Brain (organoid and tissue), 16 donors: ENCODE measurements at places on chromosomes 6 and 20.
A peak's percentile ranks its signal among the peaks of the same experiment; 100 is the strongest.

DNA sequence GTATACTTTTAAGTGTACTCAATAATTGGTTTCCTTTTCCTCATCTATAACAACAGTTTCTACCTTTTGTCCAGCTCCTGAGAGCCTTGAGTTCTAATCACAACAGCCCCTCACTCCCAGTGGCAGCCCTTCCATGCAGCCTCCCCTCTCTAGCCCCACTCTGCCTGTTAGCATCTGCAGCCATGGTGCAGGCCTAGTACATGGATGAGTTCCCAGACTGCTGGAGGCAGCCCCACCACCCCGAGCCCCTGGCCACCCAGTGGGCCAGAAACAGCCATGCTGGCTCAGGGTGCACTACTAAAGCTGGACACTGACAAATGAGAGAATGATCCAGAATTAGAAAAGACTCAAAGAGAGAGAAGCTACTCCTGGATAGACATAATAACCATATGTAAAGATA, 9.7 kb upstream of the LPIN3 start:
- no peak for DNase-seq

- no peak for DNase-seq
Observed at GRCh38 chr20:14951105-14951504, 613.7 kb upstream of the FLRT3 start.

DNA sequence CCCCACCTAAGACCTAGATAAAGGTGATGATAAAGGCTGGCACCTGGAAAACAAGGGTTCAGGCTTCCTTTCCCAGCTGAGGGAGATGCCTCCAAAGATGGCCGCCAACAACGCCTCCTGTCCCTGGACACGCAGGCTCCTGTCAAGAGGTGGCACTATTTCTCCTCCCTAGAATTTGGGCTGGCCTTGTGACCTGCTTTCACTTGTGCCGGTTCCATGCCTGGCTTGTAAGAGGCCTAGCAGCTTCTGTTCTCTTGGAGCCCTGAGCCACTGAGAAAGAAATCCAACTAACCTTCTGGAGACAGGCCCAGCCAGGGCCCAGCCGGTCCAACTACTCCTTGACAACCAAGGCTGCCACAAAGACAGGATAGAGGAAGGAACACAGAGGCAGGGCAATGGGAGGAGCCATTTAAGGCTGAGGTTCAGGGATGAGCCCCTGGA, 60.2 kb upstream of the RALY start:
- DNase-seq = peak; percentile 14

- no peak for DNase-seq
Observed at GRCh38 chr20:37571033-37571432, 43.4 kb upstream of the BLCAP start.

- peak; percentile 90 for DNase-seq
Observed at GRCh38 chr6:36333931-36334725, 2.6 kb downstream of the BNIP5 start.

GRCh38 chr6:124371974-124372475, 568.4 kb downstream of the NKAIN2 start:
- DNase-seq = no peak

DNA sequence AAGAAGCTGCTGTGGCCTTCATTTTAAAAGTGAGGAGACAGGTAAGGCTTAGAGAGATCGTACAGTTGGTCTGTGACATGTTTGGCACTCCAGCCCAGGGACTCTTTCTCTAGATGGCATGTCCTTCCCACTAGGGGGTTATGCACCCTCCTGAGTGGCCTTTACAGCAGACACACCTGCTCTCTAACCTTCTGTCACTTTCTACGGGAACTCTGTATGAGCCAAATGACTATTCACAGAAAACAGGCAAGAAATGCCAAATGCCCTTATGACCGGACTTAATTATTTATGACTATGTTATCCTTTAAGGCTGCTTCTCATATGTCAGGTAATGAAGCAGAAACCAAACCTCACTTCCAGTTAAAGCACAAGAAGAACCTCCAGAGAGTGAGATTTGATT, 91.2 kb downstream of the MAP3K5 start:
- peak; percentile 5 for DNase-seq

DNA sequence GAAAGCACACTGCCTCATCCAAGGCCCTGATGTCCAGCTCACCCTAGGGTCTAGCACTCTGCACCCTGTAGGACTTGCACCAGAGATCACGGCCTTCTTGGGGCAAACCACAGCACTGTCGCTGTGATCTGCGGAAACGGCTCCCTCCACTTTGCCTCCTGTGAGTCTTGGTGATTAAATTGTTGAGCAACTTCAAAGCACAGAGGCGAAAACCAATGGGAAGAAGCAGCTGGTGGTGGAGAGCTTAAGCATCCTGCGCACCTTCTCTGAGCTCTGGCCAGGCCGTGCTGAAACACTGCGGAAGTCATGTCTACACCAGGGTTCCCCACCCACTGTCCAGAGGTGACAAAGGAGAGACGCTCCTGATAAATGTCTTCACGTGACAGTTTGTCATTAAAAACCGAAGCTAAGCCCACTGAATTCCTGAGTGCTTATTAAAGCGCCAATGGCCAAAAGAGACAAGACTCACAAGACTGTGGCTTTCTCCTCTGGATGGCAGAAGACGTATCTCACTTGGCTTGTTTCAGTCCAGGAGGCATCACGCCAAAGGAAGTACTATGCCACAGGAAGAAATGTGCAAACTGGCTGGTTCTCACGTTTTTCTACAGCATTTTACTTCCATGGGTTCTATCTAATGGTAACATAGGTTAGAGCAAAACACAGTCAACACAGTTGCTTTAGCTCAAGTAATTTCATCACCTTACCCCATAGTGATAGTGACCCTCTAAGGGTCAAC, 3.1 kb downstream of the RAMACL start:
- DNase-seq = no peak

- DNase-seq = no peak
Observed at GRCh38 chr20:51419231-51419630, 123.3 kb downstream of the NFATC2 start.

DNA sequence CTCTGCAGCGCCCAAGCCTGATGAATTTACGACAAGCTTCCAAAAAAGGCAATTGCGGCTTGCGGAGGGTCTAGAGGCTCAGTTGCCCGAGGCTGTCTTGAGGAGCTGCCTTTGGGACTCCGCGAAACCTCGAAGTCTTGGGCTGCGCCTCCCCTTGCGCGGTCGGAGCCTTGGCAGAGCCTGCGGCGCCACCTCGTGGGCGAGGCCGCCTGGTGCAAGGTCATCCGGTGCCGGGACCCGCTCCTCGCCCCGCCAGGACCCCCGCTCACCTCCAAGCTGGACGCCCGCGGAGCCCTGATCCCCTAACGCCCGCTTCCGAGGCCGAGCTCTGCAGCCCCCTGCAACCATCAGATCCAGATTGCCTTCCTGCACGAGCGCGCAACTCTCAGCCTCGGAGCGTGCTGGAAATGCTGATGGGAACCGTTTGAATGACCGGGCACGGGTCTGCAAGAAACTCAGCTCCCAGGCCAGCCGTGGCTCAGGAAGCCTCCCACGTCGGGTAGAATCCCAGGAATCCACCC, 14.9 kb upstream of the FAM210B start:
- DNase-seq = peak; percentile 69

- DNase-seq = no peak
Observed at GRCh38 chr6:6542357-6542756, 46.2 kb upstream of the LY86 start.

DNA sequence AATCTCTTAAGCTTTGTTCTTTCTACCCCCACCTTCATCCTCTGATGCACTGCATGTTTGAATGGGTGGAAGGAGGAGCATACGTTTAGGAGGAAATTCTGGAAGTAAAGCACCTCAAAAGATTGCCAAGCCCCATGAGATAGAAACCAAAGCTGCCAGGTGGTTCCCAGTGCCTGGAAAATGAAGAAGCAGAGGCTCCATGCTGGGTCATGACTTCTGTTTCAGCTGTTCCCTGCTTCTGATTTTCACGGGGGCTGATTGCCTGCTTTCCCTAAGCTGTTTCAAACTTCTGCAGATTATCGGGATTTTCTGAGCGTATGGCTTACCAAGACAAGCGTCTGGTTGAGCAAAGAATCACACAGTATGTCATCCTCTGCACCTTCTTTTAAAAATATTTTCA, 87.5 kb upstream of the SYNDIG1 start:
- DNase-seq = no peak

DNA sequence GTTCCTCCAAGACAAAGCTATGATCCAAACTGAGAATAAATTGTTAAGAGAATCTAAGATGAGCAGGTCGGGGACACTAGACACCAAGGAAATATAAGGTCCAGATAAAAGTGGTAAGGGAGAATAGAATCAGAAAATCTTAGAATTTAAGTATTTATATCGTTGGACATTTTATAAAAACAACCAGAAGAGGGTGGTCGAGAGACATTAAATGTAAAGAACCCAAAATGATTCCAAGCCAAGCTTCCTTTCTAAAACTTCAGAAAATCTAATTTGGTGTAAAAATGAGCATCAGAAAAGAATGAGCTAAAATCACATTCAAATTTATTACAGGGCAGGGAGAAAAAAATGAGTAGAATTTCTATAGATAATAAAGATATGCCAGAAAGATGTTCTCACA, 97.8 kb upstream of the OGFRL1 start:
- peak; percentile 34 for DNase-seq

- no peak for DNase-seq
Observed at GRCh38 chr6:139175389-139175948, 40.6 kb downstream of the HECA start.

GRCh38 chr20:48194583-48194982, 409.3 kb upstream of the SULF2 start:
- peak; percentile 57 for DNase-seq

GRCh38 chr6:47358440-47359225, 48.9 kb upstream of the TNFRSF21 start:
- no peak for DNase-seq
